ENCODE measurements at places on chromosomes 4 and X. TPM values are rescaled to one million over a fixed set of nuclear protein-coding genes. Genes with fewer than 3 reads are reported as not detected.

The PWWP3B gene
- polyA plus RNA-seq: 3.0 TPM

The KIAA1210 gene
- polyA plus RNA-seq: 2.5 TPM

The SLC10A7 gene
- polyA plus RNA-seq: 13.8 TPM

The RADX gene
- 1.1 TPM for polyA plus RNA-seq

The TMPRSS11F gene
- not detected for polyA plus RNA-seq

The BLOC1S4 gene
- 14.3 TPM for polyA plus RNA-seq

The IGFBP7 gene
- 557 TPM for polyA plus RNA-seq

The GRID2 gene
- polyA plus RNA-seq: 2.9 TPM

The GLOD5 gene
- 1.7 TPM for polyA plus RNA-seq

- DNase-seq: no peak
Measured at GRCh38 chr4:81921751-81922159, 450.0 kb upstream of the RASGEF1B start.

- DNase-seq: no peak
Measured at GRCh38 chrX:151151665-151152267, 24.6 kb upstream of the GPR50 start.

GRCh38 chr4:149933883-149934282 is 118.2 kb upstream of the IQCM start:
- no peak for DNase-seq

- no peak for DNase-seq
Measured at GRCh38 chr4:2245057-2245786, 3.3 kb upstream of the HAUS3 start.

- DNase-seq: no peak
Measured at GRCh38 chr4:151770154-151770553, 9.3 kb upstream of the GATB start.

- no peak for DNase-seq
Measured at GRCh38 chrX:109943092-109943739, 59.7 kb upstream of the TMEM164 start.

DNA sequence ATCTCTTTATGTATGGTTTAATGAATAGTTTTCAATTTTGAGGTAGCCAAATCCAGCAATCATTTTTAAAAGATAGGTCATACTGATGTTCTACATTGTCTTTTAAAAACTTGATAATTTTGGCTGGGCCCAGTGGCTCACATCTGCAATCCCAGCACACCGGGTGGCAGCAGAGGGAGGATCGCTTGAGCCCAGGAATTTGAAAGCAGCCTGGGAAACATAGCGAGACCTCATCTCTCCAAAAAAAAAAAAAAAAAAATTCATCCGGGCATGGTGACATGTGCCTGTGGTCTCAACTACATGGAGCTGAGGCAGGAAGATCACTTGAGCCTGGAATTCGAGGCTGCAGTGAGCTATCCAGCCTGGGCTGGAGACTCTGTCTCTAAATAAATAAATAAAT is 419.8 kb downstream of the GALNTL6 start:
- DNase-seq: no peak

DNA sequence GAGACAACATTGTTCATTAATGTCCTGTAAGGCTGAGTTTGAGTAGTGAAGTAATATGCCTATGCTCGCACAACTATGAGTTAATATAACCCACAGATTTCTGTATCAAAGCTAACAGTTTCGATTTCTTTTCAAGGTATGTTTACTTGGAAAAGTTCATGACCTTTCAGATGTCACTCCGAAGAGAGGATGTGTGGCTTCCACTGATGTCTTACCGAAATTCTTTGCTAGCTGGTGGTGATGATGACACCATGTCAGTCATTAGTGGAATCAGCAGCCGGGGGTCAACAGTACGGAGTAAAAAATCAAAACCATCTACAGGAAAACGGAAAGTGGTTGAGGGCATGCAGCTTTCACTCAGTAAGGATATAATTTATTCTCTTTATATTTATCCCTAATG is 124.9 kb downstream of the STAG2 start:
- no peak for DNase-seq

DNA sequence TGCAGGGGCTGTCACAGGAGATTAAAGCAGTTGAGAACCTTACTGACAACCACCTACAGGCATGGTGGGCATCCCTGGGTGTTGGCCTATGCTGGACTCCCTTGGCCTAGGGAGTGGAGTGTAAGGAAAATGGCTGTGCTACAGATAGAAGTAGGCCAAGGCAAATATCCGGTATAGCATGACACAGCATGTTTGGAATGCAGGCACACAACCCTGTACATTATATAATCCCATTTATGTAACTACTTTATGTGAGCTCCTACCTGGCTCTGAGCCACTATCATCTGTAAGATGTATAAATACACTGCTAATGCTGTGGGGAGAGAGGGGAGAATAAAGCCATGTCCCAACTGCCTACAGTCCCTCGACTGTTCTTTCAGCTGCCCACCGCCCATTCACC is 38.7 kb upstream of the KCTD8 start:
- DNase-seq: no peak

DNA sequence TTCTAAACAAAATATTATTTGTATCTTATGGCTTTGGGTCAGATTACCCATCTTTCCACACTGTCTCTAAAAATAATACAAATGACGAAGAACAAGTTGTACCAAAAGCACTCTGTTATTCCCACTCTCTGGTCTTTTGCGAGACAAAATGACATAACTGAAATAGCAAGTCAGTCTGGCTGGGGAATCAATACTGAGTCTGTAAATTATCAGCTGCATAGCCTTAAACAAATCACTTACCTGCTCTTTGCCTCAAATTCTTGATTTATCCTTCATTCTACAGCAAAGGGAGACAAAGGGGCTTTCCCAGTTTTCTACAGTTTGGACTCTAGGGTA is 40.9 kb downstream of the SOWAHB start:
- DNase-seq: no peak

DNA sequence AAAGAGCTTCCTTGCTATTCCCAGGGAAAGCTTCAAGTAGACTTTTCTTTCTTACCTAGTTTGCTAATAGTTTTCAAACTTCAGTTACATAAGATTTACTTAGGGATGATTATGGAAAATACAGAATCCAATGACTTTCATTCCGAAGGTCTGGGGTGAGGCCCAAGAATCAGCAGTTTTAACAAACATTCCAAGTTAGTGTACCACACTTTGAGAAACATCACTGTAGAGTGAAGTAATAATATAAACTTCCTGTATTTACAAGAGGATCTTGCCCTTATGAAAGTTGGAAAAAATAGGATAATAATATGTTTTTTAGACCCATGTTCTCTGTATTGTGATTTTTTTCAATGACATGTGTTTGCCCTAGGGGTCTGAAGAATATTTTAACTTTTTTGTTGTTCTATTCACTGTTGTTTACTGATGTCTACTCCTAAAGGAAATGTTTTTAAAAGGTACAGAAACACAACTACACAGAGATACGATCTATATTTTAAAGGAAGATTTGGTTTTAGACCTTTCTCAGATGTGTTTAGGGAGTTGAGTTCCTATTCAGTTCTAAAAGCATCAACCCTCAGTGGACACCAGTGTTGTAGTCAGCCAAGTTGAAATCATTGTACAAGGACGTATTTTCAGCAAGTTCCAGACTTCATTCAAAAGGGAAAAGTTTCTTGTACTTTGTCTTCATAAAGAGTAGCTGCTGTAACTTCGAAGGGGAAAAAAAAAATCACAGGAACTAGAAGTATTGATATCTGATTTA is 295.8 kb upstream of the SLC7A11 start:
- no peak for DNase-seq

- DNase-seq: no peak
Measured at GRCh38 chr4:70902577-70903290, 565 bp downstream of the MOB1B start.

- DNase-seq: no peak
Measured at GRCh38 chrX:119130911-119131310, 3.3 kb upstream of the KIAA1210 start.

- no peak for DNase-seq
Measured at GRCh38 chr4:16492872-16493271, 266.6 kb upstream of the TAPT1 start.

- no peak for DNase-seq
Measured at GRCh38 chrX:70196961-70197720, 19.9 kb downstream of the DGAT2L6 start.

DNA sequence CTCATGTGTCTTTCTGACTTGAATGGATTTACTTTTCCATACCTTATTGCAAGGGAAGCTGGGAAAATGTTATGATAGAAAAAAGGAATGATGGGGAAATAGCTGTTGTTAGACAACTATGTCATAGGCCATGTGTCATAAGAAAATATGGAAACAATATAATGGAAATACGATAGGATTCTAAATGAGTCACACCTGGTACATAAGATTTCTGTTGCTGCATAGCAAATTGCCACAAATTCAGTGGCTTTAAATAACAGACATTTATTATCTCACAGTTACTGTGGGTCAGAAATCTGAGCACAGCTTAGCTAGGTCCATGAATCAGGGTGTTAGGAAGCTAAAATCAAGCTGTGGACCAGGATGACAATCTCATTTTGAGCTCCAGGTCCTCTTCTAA is 44.6 kb upstream of the ANKRD50 start:
- DNase-seq: no peak

Data from left renal pelvis (tissue), 4 donors.